Activated naive CD4-positive, alpha-beta T cell treated with anti-CD3 and anti-CD28 coated beads, Interleukin-2, amount 50 U/mL, for 72 hours (primary cell): ENCODE measurements at places on chromosomes 4 and X. TPM values are rescaled to one million over a fixed set of nuclear protein-coding genes. Genes with fewer than 3 reads are reported as not detected.

GRCh38 chrX:153499876-153500275, 5.1 kb downstream of the BGN start:
- no peak for DNase-seq

- no peak for DNase-seq
Observed at GRCh38 chr4:96149894-96150293, 310.0 kb downstream of the PDHA2 start.

GRCh38 chr4:161829591-161829990, 334.2 kb downstream of the FSTL5 start:
- no peak for DNase-seq

MAGIX gene
- 1.2 TPM for total RNA-seq

GRCh38 chrX:14010566-14010965, 19.1 kb downstream of the GEMIN8 start:
- no peak for DNase-seq

NR0B1 gene
- not detected for total RNA-seq

KLHL2 gene
- 32.1 TPM for total RNA-seq

DNA sequence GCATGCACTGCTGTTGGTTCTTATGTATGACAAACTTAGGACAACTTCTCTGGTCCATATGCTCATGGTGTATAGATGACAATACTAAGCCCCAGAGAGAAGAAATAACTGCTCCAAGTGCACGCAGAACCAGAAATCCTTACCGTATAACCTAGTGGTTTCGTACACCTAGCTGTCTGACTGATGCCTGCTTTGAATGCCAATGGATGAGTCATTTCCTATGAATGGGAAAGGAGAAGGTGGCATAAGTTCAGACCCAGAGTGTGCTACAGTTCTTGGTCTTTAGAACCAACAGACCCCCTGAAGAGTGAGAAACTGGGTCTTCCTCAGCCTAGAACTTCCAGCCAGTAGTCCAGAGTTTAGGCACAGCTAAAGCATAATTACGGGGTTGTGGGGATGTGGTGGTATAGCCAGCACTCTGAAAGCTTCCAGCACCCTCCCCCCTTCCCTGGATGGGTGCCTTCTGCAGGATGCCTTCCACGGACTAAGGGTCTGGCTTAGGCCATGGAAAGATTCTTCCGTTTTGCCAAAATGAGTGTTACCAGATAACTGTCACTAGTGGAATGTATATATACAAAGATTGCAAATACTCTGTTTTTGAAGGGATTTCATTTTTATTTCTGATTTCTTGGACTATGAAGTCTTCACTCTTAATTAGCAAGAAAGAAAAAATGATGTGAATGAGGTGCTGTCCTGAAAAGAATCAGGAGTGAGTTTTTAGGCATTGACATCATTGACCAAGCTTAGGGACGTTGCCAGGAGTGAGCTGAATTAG, 84.6 kb upstream of the PACRGL start:
- DNase-seq = no peak

ADH7 gene
- total RNA-seq = not detected

GRCh38 chr4:110660755-110661154, 37.9 kb upstream of the PITX2 start:
- DNase-seq = no peak

GRCh38 chr4:19927381-19927780, 324.3 kb upstream of the SLIT2 start:
- DNase-seq = no peak

DNA sequence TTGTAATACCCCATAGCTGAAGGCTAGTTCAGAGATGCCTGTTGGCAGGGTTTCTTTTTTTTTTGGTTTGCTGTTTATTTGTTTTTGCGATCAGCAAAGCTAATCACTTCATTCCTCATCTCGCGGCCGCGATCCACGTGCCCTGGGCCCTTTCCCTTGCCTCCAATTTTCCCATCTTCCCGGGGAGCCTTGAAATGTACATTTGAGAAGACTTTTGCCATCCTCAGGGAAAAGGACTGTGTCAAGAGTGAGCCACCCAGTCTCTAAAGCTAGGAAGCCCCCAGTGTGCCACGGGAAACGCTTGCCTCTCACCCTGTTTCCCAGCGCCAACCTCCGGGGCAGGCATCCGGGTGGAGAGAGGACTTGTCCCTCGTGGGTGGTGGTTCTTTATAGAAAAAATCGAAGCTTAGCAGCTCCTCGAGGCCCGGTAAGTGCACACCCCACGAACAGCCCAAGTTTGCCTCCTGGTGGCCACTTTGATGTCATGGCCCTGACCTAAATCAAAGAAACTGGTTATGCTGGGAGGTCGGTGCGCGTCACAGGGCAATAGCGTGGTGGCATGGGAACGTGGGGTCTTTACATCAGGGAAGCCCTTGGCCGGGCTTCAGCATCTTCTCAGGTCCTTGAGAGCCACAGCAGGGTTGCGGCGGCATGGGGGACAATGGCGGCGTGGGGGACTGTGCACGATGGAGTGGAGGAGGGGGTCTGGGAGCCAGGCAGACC, 42.0 kb downstream of the MAP7D3 start:
- DNase-seq = no peak

AADAT gene
- not detected for total RNA-seq

DNA sequence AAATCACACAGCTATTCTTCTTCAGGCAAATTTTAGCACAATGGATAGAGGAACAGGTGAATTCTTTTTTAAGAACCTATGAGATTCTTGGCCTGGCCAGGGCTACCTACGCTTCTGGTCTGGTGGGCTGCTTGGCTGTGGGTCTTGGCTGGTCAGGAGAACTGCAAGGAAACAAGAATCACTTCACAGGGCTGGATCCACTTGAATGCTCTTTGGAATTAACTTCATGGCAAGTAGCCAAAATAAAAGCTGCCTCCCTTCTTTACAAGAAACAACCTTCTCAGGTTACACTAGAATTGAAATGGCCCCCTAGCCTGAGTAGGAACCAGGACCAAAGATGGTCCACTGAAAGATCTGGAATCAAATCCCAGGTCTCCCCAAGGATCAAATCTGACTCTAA, 519.1 kb downstream of the IQCM start:
- no peak for DNase-seq

GRCh38 chr4:6857009-6857882, 52.4 kb upstream of the TBC1D14 start:
- no peak for DNase-seq

DNA sequence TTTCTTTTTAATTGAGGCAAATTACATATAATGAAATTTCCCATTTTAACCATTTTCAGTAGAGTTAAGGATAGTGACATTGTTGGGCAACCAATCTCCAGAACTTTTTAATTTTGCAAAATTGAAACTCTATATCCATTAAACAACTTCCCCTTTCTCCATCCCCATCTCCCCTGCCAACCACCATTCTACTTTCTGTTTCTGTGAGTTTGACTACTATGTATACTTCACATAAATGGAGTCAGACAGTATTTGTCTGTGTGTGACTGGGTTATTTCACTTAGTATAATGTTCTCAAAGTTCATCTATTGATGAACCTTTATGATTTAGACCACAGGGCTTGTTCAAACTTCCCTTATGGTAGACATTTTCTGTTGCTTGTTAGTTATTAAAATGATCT, 364.5 kb upstream of the MAD2L1 start:
- no peak for DNase-seq
